ENCODE measurements at places on chromosomes 1 and 21.

GRCh38 chr1:175129644-175129996 lies 62.0 kb downstream of the TNN start:
- DNase-seq = no peak

DNA sequence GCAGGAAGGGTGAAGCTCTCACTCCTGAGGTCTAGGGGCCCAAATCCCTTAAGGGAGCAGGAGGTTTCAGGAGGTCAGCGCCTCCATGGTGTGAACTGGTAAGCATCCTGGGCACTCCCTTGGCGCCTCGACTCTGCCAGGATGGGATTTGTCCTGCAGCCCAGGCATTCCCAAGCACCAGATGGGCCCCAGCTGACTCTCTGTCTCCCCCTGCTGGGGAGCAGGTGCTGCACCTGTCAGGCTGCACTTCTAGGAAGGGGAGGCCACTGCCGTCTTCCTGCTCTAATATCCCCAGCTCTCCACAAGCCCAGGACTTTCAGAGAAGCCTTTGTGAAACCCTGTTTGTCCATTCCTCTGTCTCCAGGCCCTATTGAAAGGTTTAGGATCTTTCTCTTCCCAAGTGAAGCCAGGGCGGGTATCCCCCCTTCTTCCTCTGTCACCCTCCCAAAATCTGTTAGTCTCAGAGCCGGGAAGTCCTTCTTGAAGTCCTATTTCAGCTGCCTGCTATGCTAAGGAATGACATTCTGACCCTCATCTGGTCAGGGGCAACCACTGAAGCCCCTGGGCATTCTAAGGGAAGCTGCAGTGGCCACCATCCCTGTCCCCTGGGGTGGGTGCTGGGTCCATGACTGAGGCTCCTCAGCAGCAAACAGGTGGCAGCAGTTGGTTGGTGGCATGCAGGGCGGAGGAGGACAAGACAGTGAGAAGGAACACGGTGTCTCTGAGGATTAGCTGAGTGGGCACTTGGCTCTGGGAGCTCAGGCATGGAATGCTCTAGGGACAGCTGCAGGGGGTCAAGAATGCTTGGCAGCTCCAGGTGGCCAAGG lies 3.2 kb downstream of the MYBPH start:
- no peak for DNase-seq

DNA sequence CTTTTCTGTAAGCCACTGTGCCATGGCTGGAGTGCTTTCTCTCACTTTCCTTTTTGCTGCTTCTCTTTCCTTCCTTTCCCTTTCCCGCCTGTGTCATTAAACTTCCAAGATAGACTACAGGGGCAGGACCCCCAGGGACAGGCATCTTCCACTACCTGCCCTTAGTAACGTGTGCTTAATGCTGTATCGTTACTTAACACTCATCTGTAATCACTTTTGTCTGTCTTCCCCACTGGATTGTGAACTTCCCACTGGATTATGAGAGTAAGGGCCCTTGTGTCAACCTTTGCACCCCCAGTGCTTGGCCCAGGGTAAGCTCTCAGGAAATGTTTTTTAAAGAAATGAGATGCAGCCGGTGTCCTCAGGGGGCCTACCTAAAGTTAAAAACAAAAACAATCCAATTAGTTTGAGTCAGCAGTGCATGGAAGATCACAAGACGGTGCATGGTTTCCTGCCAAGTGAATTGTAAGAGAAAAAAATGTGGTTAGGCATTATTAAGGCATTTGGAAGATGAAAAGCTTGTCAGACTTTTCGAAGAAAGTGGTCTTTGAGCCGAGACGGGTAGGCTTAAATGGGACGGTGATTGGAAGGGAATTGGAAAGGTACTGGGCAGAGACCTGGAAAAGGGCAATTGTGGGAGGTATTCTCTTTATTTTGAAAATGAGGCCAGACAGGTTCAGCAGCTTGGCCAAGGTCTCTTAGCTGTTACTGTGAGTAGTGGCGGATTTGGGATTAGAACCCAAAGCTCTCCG lies 958 bp downstream of the LYPLAL1 start:
- peak; percentile 68 for DNase-seq

- peak; percentile 77 for DNase-seq
Observed at GRCh38 chr1:232142403-232143314, 487.3 kb downstream of the SIPA1L2 start.

DNA sequence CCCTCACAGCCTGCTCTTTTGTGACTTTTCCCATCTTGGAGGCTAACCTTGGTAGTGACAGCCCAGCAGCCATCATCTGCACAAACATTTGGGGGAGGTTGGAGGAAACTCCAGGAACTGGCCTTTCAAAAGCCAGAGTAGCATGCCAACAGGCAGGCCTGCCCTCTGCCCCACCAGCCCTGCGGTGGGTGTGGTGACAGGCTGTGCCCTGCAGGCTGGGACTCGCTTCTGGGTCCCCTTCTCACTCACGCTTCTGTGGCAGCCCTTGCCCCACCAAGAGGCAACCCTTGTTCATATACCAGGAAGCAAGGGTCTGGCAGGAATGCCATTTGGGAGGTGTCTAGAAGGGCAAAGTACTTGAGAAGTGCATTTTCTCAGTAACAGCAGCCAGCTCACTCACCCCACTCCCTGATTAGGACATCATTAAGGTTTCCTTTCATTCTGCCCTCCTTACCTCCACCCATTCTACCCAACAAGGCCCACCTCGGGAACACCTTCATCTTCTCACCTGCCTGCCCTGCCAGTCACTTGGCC lies 20.8 kb upstream of the FAM3B start:
- DNase-seq = no peak

DNA sequence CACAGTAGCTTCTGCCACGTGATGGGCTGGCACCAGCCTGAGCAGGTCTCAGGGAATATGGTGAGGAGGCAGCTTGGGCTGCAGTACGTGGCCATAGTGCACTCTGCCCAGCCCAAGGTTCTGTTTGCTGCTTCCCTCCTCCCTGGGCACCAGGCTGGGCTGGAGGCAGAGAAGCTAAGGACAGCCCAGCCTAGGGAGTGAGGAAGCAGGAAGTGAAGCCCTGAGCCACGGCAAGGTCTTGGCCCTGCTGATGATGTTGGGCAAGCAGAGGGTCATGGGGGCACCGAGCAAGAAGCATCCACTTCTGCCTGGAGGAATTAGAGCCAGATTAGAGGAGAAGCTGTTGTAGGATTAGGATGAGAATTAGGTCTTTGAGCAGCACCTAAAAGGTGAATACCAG lies 326.7 kb upstream of the VAMP3 start:
- DNase-seq = no peak

- no peak for DNase-seq
Observed at GRCh38 chr1:224438989-224439388, 4.4 kb upstream of the WDR26 start.

GRCh38 chr1:204191456-204191855 lies 4.8 kb downstream of the KISS1 start:
- DNase-seq = no peak

DNA sequence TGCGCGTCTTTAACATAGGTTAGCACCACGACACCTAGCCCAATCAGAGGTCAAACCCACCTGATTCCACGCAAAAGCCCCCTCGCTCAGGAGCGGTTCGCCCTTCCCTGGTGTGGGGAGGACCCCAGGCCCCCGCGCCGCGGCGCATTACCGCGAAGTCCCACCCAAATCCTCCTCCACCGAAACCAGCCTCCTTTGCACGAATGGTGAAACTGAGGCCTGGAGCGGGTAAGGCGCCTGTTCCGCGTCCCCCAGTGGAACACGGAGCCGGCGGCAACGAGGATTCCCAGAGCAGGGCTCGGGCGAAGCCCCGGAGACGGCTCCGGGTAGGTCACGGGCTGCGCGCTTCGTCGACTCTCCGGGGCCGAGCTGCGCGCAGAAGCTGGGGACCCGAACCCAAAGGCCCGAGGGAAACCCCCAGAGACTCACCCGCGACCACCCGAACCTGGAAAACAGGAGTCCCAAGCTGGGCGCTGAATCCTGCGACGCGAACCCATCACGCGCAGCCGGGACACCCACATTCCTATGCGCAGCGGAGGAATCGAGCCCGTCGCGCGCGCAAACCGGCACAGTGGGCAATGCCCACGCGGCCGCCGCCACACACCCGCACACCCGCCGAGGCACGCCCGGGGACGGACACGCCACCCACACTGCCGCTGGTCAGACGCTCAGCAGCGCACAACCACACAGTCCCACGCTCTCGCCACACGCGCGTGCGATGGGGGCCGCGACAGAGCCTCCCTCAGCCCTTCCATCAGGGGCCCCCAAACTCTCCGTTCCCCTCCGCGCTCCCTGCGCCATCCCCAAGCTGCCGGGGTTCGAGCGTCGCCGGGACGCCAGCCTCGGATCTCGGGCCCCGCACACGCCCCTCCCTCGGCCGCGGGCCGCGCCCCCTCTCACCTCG lies 507 bp downstream of the GLIS1 start:
- DNase-seq = no peak

GRCh38 chr1:234720709-234721441 lies 110.9 kb upstream of the IRF2BP2 start:
- no peak for DNase-seq

DNA sequence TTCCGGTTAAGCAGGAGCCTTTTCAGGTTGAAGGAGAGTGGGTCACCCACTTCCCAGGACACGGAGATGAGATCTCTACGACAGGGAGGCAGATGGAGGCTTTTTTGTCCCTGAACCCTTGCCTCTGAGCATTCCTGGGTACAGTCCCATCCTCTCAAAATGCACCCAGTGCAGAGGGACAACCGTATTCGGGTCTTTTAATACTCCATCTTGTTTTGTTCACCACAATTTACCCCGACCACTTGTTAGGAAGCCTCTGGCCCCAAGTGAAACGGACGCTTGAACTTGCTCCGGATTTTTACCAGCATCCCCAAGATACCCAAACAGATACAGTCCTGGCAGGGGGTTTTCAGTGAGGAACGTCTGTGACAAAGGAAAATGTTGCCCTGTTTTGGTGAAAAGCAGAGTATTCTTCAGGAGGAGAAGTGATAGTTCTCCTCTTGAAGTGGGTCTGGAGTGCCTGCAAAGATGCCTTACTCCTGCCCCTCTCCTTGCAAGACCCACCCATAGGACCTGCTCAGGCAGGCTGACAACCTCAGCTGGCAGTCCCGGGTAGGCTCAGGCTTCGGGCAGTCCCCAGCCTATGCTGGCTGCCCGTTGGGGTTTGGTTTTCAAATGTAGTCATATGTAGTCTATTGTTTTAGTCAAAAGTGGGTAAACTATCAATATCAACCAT lies 669 bp upstream of the ARL8A start:
- no peak for DNase-seq

GRCh38 chr1:232921381-232921780 lies 29.0 kb upstream of the NTPCR start:
- no peak for DNase-seq

GRCh38 chr1:49171941-49172593 lies 395.4 kb upstream of the BEND5 start:
- no peak for DNase-seq

GRCh38 chr1:73736125-73736524 lies 461.9 kb downstream of the LRRIQ3 start:
- DNase-seq = no peak

- no peak for DNase-seq
Observed at GRCh38 chr1:201930137-201930536, 16.2 kb downstream of the LMOD1 start.

GRCh38 chr1:8419861-8420260 lies 101.9 kb downstream of the SLC45A1 start:
- no peak for DNase-seq

DNA sequence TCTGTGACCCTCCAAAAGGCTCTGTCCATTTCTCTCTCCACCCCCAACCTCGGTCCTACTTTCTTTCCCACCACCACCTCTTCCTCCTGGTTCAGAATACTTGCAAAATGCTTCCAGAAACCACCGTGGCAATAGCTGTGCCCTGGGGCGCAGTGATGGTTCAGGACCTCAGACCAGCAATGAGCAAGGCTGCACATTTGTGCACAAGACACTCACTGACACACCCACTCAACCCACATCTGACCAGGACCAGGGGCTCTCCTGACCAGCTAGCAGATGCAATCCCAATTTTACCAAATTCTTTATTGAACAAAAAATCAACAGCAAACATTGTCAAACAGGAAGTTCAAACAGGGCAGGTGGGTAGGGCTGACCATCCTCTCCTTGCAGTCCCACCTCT lies 25.7 kb downstream of the SPOCD1 start:
- DNase-seq = no peak

DNA sequence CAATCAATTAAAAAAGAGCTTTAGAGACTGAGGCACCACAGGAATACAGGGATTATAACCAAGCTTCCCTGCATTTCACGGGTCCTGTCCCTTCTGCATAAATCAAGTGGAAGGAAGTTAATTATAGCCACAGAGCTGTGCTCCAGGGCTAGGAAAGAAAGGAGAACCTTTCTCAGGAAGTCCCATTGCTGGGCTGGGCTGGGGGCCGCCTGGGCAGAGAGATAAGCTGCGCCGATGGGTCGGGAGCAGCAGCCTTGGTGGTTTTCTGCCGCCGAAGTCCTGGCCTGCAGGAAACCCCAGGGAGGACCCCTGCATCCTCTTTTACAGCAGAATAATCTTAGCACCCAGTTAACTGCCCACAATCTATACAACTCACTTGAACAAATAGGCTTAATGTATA lies 12.6 kb upstream of the CD34 start:
- DNase-seq = no peak

- no peak for DNase-seq
Observed at GRCh38 chr1:234771642-234772344, 161.8 kb upstream of the IRF2BP2 start.

- DNase-seq = no peak
Observed at GRCh38 chr21:42311816-42312625, 3.2 kb downstream of the TFF3 start.

DNA sequence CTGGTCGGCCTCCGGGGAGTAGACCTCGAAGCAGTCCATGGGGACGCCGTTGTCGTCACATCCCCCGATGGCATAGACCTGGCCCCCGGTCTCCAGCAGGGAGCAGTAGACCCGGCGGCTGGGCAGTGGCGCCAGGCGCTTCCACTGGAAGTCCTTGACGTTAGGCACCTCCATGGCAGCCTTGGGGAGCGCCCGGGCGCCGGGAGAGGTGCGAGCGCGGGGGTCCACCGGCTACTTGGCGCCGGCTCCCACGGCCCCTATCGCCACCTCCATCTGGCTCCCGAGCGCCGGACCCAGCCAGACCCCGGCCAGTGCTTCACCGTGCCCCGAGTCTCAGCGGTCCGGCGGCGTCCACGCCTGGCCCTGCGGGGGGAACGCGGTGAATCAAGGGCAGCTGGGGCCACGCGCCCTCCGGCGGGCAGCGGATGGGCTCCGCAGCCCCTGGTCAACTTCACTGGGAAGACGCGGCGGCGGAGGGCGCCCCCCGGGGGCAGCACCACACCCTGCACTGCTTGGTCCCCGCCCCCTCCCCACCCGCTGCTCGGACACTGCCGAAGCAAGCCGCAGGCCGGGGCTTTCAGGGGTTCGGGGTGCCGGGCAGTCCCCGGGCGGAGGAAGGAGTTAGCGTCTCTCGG lies 13.2 kb downstream of the KLHDC8A start:
- DNase-seq = no peak

GRCh38 chr1:14786109-14786675 lies 187.7 kb downstream of the KAZN start:
- no peak for DNase-seq

- no peak for DNase-seq
Observed at GRCh38 chr1:6234502-6235295, 1.1 kb downstream of the ICMT start.

- no peak for DNase-seq
Observed at GRCh38 chr1:239802275-239802674, 289.4 kb upstream of the FMN2 start.

GRCh38 chr1:61190153-61190552 lies 107.8 kb downstream of the NFIA start:
- no peak for DNase-seq

- DNase-seq = no peak
Observed at GRCh38 chr21:32687643-32688345, 40.0 kb downstream of the SYNJ1 start.

GRCh38 chr1:90262791-90263190 lies 267.9 kb downstream of the ZNF326 start:
- no peak for DNase-seq

- no peak for DNase-seq
Observed at GRCh38 chr21:20306836-20307235, 691.4 kb upstream of the NCAM2 start.

GRCh38 chr1:193519922-193520321 lies 333.5 kb upstream of the B3GALT2 start:
- no peak for DNase-seq

Data from BJ (cell line).